Putamen (tissue), 1 donor: ENCODE measurements at places on chromosomes 3 and 15.

- DNase-seq = no peak
These were observed 185.5 kb upstream of the KCNMB2 start for GRCh38 chr3:178350763-178351162.

- DNase-seq = no peak
These were observed 98.6 kb upstream of the C15orf61 start for GRCh38 chr15:67422296-67422695.

GRCh38 chr15:62727501-62727900 is 315.0 kb upstream of the TPM1 start:
- DNase-seq = no peak

GRCh38 chr3:149020839-149021252 is 29.5 kb downstream of the GYG1 start:
- no peak for DNase-seq

DNA sequence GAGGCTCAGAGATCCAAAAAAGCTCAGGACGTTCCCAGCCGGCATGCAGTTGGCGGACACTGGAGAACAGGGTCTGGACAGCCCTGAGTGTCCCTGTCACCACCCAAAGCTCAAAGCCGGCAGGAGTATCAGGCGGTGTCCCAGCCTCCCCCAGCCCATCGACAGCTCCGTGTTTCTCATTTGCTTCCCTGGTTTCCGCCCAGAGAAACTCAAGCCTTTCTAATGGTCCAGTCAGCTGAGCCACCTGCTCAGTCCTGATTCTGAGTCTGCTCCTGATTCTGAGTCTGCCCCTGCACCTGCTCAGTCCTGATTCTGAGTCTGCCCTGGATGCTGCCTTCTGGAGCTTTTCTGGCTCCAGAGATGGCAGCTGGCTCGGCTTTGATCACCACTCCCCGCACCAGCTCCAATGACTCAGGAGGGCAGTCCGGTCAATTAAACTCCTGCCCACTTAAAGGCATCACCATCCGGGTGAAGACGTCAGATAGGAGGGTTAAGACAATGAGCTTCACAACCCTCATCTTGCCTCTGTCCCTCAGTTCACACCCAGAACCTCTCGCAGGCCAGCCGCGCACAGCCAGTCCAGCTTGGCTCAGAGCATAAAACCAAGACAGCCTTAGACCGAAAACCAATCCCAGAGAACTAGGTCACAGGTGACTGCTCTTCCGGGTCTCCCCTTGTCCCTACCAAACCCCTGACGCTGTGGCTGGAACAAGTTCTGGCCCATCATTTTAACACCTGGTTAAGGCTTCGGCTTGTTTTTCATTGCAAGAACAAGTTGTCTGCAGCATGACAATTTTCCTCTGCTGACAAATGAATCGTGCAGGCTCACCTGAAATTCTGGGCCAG is 6.8 kb downstream of the PCSK6 start:
- DNase-seq = no peak

- DNase-seq = no peak
These were observed 48.7 kb downstream of the ECT2 start for GRCh38 chr3:172799246-172799645.

DNA sequence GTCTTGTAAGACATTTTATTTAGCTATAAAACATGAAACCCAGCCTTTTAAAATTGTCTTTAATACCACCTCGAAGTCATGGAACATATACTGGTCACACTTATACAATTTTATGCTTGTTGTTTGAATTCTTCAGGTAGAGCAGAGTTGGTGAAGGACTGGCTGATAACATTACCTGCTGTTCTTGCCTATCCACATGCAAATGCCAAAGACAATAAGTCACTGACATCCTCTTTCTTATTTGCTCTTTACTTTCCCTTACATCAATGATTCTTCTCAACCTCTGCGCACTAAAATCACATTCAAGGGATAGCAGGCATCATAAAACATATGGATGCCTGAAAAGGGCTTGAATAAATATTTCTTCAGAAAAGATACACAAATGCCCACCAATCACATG is 392.5 kb upstream of the ATP11B start:
- DNase-seq = no peak
